ENCODE measurements at places on chromosomes 1 and 21.

DNA sequence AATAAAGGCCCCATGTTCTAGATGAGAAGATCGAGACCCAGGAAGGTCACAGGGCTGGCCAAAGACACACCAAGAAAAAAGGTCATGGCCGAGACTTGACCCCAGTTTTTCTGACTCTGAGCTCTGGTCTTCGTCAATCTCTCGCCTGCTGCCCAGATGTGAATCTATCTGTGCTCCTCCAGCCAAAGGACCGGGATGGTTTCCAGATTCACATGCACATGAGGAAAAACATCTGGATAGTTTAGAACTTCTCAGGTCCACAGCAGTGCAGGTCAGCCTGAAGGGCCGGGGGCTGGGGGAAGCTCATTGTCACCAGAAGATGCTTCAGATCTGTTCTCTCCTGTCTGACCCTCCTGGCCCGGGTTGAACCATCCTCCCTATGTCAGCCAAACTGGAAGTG lies 49.0 kb downstream of the KCNN3 start:
- DNase-seq, result no peak

GRCh38 chr1:206583707-206584648 lies 28.3 kb downstream of the EIF2D start:
- DNase-seq, result peak; percentile 67

- DNase-seq, result no peak
These were observed 399.0 kb downstream of the KCNT2 start for GRCh38 chr1:196209265-196209664.

DNA sequence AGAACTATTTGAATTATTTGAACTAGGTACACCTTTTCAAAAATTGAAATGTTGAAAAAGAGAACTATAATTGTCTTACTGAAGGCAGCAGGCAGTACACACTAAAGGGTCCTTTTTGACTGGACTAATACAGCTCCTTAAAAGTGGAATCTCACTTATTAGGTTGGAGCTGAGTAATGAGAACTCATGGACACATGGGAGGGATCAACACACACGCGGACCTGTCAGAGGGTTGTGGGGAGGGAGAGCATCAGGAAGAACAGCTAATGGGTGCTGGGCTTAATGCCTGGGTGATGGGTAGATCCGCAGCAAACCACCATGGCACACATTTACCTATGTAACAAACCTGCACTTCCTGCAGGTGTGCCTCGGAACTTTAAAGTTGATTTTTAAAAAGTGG lies 145.0 kb downstream of the BRINP2 start:
- no peak for DNase-seq

DNA sequence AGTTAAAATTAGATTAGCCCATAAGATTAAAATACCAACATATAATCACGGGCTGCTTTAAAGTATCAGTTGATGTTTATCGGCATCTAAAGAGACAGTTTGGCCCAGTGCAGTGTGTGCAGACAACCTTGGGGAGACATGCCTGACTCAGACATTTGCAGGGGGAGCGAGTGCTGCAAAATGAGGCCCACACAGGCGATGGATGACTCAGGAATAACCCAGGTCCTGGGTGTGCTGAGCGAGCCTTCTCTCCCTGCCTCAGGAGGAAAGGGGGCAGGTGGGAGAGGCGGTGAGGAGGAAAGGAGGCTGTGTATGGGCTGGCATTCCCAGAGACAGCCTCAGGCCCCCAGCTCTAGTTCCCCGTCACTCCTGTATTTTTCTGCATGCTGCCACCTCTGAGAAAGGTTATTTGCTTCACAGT lies 9.0 kb downstream of the SLC9A1 start:
- DNase-seq, result no peak
